Stimulated activated CD4-positive, alpha-beta T cell treated with anti-CD3 and anti-CD28 coated beads, TNF-alpha, amount 100 ng/mL, for 4 hours (primary cell): ENCODE measurements at places on chromosomes 12 and 14.

- DNase-seq = no peak
Measured at GRCh38 chr12:113226696-113227568, 5.7 kb downstream of the TPCN1 start.

DNA sequence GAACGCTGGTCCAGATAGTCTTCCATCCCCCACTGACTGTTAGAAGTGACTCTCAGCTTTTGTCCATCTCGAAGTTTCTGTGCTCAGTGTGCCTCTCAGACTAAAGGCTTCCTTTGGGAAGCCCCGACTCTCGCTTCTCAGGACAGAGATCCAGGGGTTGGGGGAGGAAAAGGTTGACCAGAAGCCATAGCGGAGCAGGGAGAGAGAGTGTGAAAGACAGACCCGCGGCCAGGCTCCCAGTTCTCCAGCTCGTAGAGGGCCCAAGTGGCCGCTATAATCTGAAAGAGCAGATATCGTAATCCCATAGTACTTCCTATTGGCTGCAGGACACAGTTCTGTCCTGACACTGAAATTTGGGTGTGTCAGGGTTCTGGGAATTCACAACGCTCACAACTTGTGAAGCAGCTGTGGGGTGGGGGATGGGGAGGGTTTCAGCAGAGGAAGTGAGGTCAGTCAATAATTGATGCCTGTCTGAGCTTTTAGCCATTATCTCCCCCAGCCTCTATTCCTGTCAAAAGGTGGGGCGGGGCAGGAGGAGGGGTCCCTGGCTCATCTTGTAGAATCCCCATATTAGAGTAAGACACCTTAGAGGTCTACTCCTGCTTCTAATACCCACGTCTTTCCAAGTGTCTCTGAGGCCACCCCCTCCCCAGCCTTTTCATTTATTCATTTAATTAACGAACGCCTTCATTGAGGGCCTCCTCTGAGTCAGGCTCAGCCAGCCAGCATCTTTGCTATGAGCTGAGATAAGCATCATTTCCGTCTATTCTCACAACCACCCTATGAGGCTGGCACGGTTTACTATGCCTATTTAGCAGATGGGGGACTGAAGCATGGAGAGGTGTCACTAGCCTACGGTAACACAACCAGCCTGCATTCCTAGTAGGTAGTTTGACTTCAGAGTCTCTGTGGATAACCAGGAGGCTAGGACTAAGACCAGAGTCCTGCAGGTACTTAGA lies 1.6 kb upstream of the ACVRL1 start:
- DNase-seq = no peak

- DNase-seq = no peak
Measured at GRCh38 chr12:83027021-83027723, 340.5 kb downstream of the TMTC2 start.

DNA sequence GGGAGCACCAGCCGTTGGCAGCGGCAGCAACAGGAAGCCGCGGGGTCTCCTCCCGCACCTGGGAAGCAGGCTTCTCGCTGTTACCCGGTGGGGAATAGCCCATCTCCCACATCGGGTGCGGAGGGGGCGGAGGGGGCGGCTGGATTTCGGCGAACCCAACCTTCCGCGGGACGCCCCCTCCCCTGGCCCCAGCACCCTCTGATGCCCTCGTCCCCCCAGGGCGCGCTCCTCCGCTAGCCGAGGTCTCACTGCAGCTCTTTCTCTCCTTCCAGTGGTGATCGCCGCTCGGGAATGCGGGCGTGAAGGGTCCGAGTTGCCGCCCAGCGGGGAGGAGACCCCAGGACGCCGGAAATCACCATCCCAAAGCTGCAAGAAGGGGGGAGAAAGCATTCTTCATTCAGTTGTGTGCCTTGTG lies 303 bp downstream of the SAMD4A start:
- DNase-seq = no peak

DNA sequence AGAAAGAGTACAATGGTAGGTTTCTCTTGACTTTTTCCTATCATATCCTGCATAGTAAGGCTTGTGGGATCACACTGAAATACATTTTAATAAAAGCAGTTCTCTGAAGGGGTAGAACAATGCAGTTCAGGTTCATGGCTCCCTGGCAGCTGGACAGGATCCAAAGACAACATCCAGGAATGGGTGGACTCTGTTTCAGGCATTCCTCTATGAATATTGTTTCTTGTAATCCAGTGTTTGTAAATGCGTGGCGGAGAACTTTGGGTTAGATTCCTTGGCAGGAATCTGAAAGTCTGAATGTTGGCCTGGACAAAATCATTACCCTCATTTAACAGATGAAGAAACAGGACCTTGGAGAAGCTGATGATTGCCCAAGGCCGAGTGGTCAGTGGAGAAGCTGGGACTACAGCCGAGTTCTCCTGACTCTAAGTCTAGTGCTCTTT lies 43.5 kb downstream of the SYNE2 start:
- DNase-seq = no peak

DNA sequence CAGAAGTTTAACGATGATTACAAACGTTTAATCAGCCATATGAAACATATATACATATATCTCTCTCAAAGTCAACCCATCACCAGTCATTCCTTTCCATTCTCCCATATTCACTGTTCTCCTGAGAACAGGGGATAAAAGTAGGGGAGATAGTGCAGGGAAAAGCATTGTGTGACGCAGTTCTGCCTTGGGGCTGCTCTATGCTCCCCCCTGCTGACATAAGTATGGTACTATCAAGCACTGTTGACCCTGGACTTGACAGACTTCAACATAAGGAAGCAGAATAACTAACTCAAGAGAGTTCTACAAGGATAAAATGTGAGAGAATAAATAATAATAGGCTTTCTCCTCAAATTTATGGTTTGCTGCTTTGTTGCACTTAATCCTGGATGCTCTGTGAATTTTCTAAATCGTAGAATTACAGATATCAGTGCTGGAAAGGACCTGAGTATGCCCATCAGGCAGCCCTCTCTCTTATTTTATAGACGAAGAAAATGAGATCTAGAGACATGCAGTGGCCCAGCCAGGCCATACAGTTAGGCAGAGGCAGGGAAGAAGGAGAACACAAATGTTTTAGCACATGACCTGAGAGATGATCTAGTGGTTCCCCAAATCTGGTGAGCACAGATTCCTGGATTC lies 87.2 kb downstream of the SCN8A start:
- DNase-seq = no peak

DNA sequence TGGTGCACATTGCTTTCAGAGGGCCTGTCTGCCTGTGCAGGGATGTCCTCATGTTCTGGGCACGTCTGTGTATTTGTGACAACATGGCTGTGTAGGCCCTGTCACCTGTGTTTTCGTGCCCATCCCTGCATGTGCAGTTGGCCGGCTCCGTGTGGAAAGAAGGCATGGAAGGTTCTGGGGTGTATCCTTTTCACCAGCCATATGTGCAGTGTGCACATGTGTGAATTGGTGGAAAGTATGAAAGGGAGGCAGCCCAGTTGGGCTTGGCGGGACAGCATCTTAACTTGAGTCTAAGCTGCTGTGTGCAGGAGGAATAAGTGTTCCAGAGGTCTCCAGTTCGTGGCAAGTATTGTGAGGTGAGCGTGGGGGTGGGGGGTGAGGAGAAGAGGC lies 669 bp downstream of the TSPAN11 start:
- no peak for DNase-seq

DNA sequence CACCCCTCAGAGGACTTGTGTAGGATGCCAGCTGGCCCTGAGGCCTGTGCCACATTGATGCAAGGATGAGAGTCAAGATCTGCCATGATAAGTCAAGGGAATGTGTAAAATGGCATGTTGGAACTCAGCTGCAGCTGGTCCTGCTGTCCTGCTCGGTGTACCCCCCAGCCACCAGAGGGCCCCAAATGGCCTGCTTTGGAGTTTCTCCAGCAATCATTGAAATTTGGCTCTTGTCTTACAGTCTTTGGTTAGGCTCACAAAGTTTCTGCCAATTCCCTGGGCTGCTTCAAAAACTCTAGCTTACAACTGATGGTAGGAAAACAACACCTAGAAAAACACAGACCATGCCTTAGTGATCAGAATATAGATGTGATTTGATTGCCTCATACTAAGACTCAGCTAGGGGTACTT lies 76.8 kb downstream of the HSD17B6 start:
- DNase-seq = no peak

GRCh38 chr14:36998686-36999085 lies 173.7 kb downstream of the SLC25A21 start:
- no peak for DNase-seq

DNA sequence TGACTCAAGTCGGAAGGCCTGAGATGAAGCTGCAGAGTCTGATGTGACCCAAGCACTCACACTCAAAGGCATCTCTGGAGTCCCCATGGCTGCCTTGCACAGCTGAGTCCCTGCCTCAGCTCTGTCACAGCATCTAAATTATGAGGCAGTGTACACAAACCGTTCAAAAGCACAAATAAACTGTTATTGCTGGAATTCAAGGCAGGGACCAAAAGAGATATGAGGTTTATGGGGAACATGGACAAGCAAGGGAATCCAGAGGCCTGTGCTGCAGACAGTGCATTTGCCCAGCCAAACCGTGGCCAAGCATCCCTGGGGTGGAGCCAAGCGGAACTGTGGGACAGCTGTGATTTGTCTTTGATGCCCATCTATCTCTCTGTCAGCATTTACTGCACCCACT lies 91.3 kb downstream of the RPS29 start:
- DNase-seq = no peak

DNA sequence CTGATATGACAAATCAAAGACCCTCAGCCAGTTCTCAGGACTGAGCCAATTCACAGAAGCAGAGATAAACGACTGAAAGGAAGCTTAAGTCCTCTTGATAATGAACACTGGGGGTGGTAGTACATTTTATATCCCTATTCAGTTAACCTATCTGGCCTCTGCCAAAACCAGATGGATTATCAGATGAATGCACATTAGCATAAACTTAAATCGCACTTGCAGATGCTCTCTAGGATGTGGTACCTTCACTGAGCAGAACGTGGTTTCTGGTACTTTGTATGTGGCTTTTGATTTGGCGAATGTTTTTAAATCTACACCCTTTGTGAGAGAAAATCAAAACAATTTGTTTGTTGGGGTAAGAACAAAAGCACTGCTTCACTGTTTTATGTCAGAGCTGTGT lies 21.1 kb upstream of the TAS2R14 start:
- no peak for DNase-seq

- no peak for DNase-seq
Measured at GRCh38 chr12:75086091-75087038, 123.3 kb downstream of the KCNC2 start.

- DNase-seq = no peak
Measured at GRCh38 chr12:105382771-105383622, 52.5 kb downstream of the C12orf75 start.

DNA sequence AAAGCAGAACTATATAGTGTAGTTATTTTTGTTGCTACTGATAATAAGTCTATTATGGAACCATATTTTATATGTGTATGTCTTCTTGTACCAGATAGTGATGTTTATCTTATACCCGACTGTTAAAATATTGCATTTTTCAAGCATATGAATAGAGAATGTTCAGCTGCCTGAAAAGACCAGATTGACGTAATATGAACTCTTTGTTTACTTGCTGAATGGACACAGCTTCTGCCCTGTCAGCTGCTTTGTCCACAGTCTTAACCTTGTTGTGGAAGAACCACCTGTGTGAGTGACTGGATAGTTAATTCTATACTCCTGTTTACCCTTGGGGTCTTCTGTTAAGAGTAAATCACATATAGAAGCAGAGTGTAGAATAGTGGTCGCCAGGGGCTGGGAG lies 109.3 kb downstream of the LGR5 start:
- no peak for DNase-seq

- DNase-seq = no peak
Measured at GRCh38 chr14:99272899-99273765, 1.1 kb upstream of the BCL11B start.

DNA sequence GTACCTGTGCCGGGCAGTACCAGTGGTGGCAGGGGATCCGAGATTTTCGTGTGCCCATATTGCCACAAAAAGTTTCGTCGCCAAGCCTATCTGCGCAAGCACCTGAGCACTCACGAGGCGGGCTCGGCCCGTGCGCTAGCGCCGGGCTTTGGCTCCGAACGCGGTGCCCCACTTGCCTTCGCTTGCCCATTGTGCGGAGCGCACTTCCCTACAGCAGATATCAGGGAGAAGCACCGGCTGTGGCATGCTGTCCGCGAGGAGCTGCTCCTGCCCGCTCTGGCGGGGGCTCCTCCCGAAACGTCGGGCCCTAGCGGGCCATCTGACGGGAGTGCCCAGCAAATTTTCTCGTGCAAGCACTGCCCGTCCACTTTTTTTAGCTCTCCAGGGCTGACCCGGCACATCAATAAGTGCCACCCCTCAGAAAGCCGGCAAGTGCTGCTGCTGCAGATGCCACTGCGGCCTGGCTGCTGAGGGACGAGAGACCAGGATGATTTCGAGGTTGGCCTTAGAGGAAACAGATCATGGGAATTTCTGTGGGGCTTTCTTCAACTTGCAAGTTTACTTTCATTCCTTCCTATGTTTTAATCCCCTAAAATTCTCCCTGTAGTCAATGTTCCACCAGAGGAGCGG lies 1.6 kb downstream of the INSM2 start:
- DNase-seq = no peak

GRCh38 chr12:118357257-118358007 lies 15.3 kb downstream of the TAOK3 start:
- DNase-seq = no peak

- no peak for DNase-seq
Measured at GRCh38 chr14:61388976-61389576, 67.7 kb downstream of the PRKCH start.

DNA sequence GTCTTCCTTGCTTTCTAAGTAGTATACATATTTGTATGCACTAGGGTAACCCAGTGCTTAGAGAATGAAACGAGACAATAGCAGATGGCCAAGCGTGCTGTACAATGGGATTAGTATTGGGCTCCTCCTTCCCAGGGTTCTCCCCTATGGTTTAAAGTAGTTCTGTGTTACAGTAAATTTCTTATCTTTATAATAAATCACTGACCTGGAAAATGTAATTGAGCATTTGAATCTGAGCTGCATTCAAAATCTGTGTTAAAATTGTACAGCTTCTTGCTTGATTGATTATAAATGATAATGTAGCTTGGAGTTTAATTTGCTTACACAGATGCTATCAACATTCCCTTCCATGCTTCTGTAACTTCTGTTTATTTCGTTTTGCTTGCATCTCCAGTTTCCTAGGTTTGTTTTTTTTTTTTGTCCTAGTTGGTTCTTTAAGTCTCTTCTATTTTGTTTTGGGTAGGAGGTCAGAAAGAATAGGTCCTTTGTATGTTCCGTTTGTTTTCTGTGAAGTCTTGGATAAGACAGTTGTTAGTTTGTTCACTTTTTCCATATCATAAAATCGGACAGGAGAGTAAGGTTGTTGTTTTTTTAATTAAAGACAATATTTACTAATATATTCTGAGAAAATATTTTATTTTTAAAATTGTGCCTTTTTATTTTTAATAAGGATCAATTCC lies 171.2 kb downstream of the ERC1 start:
- DNase-seq = no peak
